ENCODE measurements at places on chromosomes 12 and 14. TPM values are rescaled to one million over a fixed set of nuclear protein-coding genes. Genes with fewer than 3 reads are reported as not detected.

GRCh38 chr12:9673404-9674225 is 4.1 kb downstream of the CLEC2D start:
- DNase-seq: no peak

DNA sequence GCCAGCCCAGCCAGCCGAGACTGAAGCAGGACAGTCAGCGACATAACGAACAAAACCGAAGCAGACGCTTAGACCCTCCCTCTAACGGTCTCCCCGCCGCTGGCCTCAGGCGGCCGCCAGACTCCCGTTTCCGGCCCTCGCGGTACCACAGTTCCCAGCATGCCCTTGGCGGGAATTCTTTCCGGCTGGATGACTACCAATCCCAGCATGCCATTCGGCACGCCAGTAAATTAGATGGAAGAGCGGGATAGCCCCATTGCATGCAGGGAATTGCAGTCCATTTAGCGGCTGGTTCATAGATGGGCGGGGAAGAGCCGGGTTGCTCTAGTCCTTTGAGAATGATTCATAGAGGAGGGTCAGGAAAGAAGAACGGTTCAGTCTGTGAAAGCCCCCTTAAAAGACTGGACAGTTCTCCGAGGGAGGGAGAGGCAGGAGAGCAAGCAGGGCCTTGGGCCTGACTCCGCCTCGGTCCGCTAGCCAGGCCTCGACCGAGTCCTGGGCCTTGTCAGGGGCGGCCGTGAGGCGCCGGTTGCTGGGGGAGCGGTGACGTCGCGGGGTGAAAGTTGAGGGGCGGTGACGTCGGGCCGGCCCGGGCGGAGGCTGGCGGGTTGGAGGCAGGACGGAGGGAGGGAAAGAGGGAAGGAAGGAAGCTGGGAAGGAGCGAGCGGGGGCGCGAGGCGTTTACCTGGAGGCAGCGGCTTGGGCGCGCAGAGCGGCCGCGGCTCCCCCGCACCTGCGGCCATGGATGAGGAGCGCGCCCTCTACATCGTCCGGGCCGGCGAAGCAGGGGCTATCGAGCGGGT is at the start of gene RIC8B:
Gene RIC8B (plus strand): TSS at position 678 of the 803 bp plus-strand sequence. CDS start 64 bp downstream, at position 742.
- DNase-seq: peak; percentile 99

Gene GZMB
- total RNA-seq: 0.30 TPM

DNA sequence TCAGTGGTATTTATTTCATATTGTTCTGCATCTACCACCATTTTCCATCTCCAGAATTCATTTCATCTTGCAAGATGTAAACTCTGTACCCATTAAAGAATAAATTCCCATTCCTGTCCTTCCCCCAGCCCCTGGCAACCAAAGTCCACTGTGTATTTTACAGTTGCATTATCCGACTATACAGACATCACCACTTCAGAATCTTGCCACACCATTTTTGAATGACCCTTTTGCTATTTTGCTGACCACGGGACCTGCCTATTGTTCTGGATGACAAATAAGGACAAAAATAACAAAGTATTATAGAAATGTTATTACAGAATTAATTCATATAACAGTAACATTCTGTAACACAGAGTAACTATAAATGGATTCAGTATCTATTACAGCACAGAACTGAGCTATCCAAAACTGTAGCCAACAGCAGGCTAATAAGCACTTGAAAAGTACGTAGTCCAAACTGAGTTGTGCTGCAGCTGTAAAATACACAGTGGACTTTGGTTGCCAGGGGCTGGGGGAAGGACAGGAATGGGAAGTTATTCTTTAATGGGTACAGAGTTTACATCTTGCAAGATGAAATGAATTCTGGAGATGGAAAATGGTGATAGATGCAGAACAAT is 61.3 kb downstream of the CDK17 start:
- DNase-seq: no peak

GRCh38 chr14:34098045-34098984 is 147.4 kb upstream of the EGLN3 start:
- DNase-seq: peak; percentile 21

GRCh38 chr12:26712892-26713291 is 120.1 kb downstream of the ITPR2 start:
- no peak for DNase-seq
